Right cardiac atrium (tissue), 5 donors: ENCODE measurements at places on chromosomes 5 and 9. TPM values are rescaled to one million over a fixed set of nuclear protein-coding genes. Genes with fewer than 3 reads are reported as not detected.

Gene UGT3A1
- not detected for total RNA-seq

Gene SOX30
- total RNA-seq = 0.42 TPM

Gene CCDC183
- total RNA-seq = 2.9 TPM

Gene SLIT3
- total RNA-seq = 106 TPM

Gene COL27A1
- 5.7 TPM for total RNA-seq

Gene ATP10B
- not detected for total RNA-seq

Gene ADAMTS12
- total RNA-seq = 1.4 TPM

Gene VLDLR
- total RNA-seq = 82.5 TPM

Gene IFNA13
- not detected for total RNA-seq

Gene FGD3
- total RNA-seq = 2.9 TPM

Gene SLC46A2
- not detected for total RNA-seq

Gene PCDHGA11
- total RNA-seq = 4.2 TPM

Gene FBP2
- total RNA-seq = not detected

Gene ZNF879
- total RNA-seq = 4.1 TPM

Gene STKLD1
- total RNA-seq = not detected

Gene PCSK1
- 1.6 TPM for total RNA-seq

Gene NME5
- 5.0 TPM for total RNA-seq

Gene MAP1B
- total RNA-seq = 89.9 TPM

Gene CCL28
- total RNA-seq = 1.5 TPM

Gene PTGR1
- total RNA-seq = 30.9 TPM

Gene GDA
- total RNA-seq = 0.14 TPM

Gene HAVCR2
- total RNA-seq = 4.7 TPM

Gene PCDHB10
- 2.0 TPM for total RNA-seq

Gene QSOX2
- total RNA-seq = 6.8 TPM

Gene WDR70
- 16.7 TPM for total RNA-seq

Gene PRRX2
- total RNA-seq = 1.8 TPM

Gene KCNV2
- not detected for total RNA-seq

Gene SEMA6A
- 4.7 TPM for total RNA-seq

Gene URM1
- 46.5 TPM for total RNA-seq
